ENCODE measurements at places on chromosomes 3 and 15.

DNA sequence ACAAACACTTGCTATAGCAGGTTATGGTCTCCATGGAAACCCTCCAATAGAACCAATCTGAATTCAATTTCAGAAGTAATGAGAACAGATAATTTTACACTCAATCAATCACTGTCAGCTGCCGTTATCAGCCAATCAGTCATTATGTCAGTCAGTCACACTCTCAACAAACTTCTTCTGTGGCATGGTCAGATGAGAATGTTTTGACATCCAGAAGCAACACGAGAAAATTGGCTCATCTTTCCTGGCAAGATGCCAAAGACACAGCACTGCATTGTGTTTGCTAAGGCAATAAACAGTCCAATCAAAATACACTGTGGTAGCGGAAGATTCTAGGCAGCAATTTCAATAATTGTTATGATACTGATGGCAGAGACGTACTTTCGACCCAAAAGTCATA is 190.7 kb downstream of the RORA start:
- peak; percentile 47 for DNase-seq

GRCh38 chr3:179430277-179430870 is 20.9 kb downstream of the GNB4 start:
- no peak for DNase-seq

DNA sequence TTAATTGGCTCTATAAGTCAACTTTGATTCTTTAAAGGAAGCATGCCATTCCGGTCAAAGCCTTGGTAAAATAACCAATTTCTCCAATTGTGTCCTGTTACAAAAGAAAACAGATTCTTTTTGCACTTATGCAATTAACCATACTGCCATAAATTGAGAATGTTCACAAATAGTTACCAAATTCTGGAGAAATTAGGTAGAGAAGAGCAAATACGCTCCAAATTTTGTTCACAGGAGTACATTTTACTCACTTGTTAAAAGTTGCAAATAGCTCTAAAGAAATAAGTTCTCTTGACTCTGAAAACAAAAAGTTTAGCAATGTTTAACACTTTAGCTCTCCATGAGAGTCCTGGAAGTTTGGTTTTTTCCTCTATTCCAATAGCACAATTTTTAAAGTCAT is 11.1 kb downstream of the MAGEF1 start:
- DNase-seq, result no peak

DNA sequence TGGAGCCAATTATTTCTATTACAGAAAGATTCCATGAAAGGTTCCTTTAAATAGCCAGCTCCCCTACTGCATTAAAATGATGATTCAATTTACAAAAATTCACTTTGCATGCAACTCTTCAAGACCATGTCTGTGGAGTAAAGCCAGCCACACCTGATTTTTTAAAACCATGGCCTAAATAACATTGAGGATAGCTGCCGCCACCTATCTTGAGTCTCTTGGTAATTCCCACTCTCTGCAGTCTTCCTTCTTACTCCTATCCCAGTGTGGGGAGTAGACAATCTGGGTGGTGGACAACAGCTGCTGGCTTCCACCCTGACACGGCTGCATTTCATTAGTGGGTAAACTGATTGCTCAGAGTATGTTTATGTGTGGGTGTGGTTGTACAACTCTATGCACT is 10.7 kb downstream of the LRTM1 start:
- DNase-seq, result no peak

GRCh38 chr15:25375557-25375956 is 63.3 kb downstream of the UBE3A start:
- no peak for DNase-seq

- DNase-seq, result no peak
These were observed 88.0 kb downstream of the GABRG3 start for GRCh38 chr15:27058939-27059338.

- DNase-seq, result no peak
These were observed 33.3 kb downstream of the MAP1A start for GRCh38 chr15:43550527-43551363.

DNA sequence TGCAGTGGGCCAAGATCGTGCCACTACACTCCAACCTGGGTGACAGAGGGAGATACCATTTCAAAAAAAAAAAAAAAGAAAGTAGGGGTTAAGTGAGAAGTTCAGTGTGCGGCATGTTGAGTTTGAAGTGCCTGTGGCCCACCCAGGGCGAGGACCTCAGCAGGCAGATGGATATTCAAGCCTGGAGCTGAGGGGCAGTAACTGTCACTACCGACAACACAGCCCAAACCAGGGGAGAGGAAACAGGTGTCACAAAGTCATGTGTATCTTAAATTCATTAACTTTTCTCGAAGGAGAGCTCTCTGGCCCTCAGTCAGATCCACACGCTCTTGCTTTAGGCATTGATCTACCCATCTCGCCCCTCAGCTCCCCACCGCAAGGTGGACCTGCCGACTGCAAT is 45.3 kb downstream of the FEM1B start:
- DNase-seq, result no peak

- no peak for DNase-seq
These were observed 8.6 kb downstream of the NCEH1 start for GRCh38 chr3:172702256-172702655.

DNA sequence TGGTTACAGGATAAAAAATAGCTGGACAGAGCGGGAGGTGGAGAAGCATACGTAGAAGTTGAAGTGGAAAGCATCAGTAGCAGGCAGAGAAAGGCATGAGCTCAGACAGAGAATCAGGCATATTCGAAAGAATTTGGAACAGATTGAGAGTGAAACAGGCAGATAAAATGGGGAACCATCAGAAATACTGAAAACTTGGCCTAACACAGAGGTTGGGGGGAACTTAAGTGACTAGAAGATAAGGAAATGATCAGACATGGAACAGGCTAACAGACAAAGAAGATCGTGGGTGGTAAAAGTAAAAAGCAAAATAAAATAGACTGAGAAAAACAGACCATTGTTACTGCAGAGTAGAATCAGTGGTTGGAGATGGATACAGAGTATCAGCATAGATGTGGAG is 32.9 kb downstream of the GTF2E1 start:
- DNase-seq, result no peak

DNA sequence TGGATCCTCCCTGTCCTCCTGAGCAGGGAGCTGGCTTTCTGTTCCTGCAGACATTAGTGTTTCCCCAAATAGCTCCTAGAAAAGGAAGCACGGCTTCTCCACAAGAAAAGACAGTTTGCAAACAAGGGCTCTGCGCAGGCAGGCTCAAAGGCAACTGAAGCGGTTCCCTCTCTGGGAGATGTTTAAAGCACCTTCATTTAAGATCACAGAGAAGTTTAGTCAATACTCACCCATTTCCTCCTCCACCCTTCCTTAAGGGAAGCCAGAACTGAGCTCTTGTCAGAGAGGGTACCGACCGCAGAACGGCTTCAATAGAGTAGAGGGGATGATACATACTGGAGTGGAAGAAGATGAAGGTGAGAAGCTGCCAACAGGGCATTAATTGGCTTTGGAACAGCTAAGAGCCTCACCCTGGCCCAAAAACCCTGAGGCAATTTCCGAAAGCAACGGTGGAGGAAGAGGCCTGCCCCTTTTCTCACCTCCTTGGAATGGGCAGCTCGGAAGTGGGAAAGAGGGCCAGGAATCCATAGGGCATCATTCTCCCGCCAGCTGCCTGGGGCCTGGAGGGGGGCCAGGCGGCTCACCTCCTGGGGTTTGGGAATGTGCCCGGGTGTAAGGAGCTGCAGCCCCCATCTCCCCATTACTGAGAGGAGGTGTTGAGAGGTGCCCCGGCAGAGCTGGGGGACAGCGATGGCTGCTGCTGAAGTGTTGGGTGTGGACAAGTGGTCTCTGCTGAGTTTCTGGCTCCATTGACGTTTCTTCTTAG is 4.8 kb upstream of the EPHB3 start:
- no peak for DNase-seq

- DNase-seq, result no peak
These were observed 22.2 kb downstream of the SV2B start for GRCh38 chr15:91122296-91122695.

DNA sequence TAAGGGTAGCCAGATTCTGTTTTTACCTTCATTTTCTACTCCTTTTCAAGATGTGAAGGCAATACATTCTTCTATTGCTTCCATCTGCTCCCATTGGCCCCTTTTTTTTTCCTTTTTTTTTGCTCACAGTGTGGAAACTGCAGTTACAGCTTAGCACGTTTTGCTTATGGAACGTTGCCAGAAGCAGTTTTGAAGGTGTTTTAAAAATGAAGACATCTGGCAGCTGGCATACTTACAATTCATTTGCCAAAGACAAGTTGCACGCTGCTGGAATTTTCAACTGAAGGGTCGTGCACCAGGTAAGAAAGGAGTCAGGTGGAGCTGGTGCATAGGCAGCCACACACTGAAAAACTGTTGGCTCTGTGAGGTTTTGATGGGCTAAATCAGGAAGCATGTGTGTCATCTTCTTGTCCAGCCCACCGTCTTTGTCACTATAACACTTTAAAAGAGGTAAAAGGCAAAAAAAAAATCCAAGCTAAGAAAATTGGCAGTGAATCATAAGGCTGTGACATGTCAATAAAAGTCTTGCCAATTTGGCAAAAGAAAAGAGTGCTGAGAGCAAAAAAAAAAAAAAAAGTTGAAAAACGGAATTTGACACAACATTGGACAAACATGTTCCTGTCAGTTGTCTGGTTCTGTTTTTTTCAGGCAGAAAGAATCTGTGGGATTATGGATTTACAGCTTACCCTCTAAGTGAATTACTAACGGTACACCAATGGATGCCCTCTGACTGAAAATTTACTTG is 225.4 kb upstream of the SOX2 start:
- no peak for DNase-seq

DNA sequence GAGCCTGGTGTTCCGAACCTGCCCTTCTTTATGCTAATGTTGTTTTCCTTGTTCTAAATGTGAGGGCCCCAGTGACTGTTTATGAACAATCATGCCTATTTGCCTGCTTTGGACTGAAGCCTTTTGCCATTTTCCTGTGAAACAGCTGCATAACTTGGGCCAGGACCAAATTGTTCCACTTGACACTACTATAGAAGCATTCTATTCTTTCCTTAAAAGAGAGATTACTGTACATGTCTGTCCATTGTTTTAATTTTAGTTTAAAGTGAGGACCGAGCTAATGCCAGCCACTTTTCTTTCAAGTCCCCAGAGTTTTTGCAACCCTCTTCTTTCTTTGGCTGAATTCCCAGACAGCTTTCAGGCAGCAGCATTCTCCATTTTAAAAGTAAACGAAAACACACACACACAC is 980.3 kb downstream of the CADM2 start:
- DNase-seq, result no peak

DNA sequence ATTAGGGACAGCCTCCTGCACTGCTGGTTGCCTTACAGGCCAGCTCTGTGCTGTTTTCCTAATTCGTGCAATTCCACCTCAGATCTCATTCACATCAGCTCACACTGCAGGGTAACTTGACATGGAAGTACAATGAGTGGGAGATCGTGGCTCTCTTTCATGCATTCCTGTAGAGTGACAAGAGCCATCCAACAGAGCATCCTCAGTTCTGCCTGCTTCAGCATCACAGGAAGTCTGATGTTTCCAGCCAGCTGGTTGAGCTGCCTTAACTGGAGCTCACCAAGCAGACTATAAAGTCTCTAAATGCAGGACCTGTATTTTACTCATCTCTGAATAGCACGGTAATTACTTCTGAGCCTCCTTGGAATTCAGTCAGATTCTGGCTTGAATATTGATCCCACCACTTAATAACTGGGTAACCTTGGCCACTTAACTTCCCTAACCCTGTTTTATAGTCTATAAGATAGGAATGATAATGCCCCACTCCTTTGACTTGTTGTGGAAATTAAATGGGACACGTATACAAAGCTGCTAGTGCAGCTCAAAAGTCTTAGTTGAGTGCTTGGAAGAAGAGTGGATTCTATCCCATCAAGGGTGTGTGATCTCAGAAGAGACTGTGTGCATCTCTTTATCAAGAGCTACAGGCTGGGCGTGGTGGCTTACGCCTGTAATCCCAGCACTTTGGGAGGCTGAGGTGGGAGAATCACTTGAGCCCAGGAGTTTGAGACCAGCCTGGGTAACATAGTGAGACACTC is 1.4 kb upstream of the DIS3L start:
- no peak for DNase-seq

DNA sequence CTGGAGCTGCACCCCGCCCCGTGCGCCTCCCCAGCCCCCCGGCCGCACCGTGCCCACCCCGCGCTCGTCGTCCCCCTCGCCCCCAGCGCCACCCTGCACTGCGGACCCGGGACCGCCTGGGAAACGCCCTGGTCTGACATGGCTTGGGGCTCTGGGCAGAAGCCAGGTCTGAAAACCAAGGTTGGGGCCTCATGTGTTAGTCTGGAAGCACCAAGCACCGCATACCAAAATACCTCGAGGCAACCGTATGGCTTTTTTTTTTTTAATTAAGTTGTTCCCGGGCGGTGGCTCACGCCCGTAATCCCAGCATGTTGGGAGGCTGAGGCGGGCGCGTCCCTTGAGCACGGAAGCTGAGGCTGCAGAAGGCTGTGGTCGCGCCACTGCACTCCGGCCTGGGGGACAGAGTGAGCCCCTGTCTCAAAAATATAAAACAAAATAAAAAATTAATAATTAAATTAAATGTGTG is 91.5 kb upstream of the CHD2 start:
- no peak for DNase-seq

DNA sequence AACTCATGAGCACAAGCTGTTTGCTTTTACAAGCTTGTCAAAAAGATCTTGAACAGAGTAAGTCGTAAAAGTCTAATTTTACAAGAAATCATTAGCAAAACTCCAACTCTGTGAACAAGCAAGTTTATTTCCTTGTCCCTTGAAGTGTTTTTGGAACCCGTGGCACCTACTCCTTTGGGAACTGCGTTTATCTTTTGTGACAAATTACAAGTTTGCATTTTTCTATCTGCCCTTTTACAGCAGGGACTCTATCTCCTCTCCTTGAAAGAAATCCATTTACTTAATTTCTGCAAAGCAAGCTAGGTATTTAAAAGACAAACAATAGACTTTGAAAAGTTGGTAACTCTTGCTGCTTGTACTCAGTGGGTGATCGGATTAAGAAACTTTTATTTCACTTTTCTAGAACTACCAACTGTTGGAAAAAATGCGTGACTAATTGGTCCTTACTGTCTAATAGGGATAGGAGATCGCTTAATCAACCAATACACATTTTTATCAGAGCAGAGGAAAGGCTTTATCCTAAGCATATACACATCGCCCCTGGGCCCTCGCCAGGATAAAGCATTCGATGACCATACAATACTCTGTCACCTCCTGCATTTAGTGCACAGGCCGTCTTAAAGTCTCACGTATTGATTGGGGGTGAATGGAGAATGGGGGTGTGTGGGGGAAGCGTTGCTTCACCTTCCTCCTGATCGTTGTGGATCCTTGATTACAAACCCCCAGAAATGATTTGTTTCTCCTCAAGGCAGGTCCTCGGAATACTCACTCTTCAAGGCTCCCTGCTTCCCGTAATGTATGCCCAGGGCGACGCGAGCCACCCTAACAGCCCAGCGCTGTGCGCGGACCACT is 1.7 kb downstream of the PRTG start:
- peak; percentile 34 for DNase-seq

Data from testis (tissue), 5 donors.